Common myeloid progenitor, CD34-positive (primary cell): ENCODE measurements at places on chromosomes 5 and 9.
A peak's percentile ranks its signal among the peaks of the same experiment; 100 is the strongest.

- no peak for DNase-seq
Observed at GRCh38 chr9:29214690-29215253, 1641.5 kb upstream of the C9orf72 start.

GRCh38 chr5:53023969-53024368 is 34.8 kb downstream of the ITGA2 start:
- DNase-seq: peak; percentile 31

DNA sequence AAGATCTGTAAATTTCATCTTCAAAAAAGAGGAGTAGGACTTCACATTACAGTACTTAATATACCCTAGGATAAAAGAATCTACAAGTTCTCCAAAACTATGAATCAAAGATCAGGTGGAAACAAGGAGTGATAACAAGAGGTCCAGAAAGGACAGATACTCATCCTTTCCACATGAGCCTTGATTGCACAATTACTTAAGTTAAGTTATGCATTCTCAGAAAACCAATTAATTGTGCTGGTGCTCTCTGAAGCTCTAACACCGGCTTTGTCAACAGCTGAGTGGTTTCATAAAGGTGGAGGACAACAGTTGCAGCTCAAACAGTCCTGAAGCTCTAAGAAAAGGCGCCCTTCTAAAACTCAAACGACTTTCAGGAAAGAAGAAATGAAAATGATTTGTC is 251.9 kb downstream of the BNC2 start:
- no peak for DNase-seq

- DNase-seq: no peak
Observed at GRCh38 chr5:115170929-115171510, 1.3 kb upstream of the TRIM36 start.

DNA sequence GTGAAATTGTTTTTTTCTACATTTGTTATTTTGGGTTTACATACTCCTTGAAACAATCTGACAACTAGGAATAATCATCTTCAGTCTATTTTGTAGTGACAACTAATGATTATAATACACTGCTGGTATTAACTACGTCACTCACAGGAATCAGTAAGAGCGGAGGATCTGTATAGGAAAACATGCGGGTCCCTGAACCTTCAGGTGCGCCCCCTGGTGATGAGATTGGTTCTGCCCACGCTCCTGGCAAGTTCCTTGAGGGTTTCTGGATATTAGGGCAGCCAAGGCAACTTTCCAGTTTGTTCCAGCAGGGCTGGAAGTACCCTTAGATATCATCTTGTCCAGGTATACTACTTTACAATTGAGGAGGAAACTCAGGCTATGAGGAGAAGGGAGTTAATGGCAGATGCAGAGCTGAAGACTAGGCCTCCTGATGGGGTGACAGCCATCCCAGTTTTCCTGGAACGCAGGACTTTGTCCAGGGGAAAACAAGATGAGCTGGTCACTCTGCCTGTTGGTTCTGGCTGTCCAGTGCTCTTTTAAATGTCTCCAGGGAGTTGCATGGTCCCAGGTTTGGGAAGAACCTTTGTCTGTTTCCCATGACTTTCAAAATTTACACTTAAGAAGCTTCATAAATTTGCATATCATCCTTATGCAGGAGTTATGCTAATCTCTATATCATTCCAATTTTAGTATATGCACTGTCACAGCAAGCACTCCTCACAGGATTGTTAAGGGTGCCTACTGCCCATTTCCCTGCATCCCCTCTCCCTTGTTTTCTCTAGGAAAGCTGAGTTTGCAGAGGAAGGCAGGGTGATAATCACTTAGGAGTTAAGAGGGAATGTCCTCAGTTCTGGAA is 14.9 kb upstream of the WNT8A start:
- peak; percentile 81 for DNase-seq

DNA sequence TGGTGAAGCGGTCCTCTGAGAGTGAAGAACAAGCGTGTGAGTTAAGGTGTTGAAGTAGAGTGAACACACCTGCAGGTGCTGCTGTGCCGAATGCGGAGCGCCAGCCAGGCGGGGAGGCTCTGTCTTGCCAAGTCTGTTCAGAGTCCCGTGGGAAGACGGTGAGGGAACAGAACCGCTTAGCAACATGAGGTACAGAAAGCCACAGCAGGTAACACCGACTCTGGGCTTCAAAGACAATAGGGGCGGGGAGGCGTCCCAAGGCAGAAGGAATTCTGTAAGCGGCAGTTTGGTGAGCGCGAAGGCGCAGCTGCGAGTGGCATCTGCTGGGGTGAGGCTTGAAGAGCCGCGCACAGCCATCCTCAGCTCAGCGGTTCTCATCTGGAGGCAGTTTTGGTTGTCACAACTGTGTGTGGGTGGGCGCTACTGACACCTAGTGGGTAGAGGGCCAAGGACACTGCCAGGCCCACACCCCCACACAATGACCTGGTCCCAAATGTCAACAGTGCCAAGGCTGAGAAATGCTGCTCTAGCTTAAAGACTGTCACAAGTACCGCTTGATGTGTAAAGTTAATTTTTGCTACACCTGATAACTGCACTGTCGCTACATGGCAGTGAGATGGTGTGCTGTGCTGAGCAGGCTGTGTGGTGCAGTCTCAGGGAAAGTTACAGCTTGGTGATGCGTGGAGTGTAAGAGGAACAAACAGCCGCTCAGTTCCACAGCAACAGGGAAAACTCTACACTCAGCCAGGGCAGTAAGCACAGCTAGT is 67.4 kb upstream of the TBC1D9B start:
- DNase-seq: peak; percentile 54

DNA sequence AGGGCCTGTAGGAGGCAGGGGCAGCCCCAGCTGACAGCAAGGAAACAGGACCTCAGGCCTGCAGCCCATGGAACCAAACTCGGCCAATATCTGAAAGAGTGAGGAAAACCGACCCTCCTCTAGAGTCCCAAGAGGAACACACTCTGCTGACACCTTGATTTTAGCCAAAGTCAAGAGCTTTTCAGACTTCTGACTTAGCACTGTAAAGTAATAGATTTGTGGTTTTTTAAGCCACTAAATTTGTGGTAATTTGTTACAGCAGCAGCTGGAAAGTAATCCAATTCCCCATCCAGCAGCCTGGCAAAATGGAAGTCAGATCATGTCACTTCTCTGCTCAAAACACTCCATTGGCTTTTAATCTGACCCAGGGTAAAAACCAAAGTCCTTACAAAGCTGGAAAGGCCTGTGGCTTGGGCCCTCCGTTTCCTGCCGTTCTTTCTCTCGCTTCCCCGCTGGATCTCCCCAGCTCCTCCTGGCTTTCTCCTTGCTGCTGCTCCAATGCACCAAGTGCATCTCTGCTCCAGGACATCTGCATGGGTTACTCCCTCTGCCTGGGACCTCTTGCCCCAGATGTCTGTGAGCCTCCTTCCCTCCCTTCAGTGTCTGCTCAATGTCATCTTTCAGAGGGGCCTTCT is 79.0 kb downstream of the C5orf15 start:
- no peak for DNase-seq
